ENCODE measurements at places on chromosomes 6 and 20. TPM values are rescaled to one million over a fixed set of nuclear protein-coding genes. Genes with fewer than 3 reads are reported as not detected.
A peak's percentile ranks its signal among the peaks of the same experiment; 100 is the strongest.

- no peak for DNase-seq
Observed at GRCh38 chr6:162181111-162181510, 546.5 kb downstream of the PRKN start.

GRCh38 chr6:88539295-88539764 lies 373.2 kb upstream of the CNR1 start:
- no peak for DNase-seq

Gene MICB
- polyA plus RNA-seq, result 0.19 TPM

DNA sequence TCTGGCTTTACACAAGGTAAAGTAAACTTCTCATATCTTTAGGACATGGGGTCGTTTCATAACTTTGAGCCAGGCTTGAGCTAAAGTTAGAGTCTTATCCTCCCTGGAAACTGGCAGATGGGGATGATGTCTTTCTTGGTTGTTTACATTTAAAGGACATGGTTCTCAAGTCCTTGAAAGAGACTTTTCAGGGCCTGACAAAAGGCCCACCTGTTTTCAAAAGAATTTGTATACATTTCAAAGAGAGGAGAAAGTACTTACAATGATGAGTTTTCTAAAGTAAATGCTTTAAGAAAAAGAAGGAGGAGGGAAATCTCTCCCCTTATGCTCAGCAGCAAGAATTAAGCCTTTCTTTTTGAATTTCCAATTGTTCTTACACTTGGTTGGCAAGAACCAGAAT lies 45.7 kb upstream of the TINAG start:
- no peak for DNase-seq

DNA sequence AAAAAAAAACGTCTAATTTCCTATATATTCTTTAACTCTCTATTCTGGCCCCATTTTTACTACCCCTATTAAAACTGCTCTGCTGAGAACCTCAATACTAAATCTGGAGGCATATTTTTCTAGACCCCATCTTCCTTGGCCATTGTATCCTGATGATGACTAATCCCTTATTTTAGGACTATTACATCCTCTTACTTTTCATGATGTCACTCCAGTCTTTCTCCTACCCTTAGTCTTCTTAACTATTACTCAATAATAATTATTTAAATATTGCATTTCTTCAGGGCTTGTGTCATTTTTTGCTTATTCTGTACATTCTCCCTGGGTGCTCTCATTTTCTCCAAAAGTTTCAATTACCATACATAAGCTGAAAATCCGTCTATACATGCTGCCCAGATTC lies 6.4 kb downstream of the FBXO30 start:
- no peak for DNase-seq

DNA sequence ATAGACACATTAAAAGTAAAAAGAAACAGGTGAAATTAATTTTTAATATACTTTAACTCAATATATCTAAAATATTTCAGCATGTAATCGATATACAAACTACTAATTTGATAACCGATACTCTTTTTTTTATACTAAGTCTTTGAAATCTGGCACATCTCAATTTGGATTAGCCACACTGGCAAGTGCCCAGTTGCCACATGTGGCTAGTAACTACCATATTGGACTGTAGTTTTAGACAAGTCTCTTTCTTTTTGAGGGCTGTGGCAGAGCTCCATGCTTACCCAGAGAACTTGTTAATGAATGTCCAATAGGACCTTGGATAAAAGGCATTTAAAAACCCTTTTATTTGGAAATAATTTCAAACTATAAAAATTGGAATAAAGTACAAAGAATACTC lies 17.8 kb downstream of the TULP4 start:
- no peak for DNase-seq

DNA sequence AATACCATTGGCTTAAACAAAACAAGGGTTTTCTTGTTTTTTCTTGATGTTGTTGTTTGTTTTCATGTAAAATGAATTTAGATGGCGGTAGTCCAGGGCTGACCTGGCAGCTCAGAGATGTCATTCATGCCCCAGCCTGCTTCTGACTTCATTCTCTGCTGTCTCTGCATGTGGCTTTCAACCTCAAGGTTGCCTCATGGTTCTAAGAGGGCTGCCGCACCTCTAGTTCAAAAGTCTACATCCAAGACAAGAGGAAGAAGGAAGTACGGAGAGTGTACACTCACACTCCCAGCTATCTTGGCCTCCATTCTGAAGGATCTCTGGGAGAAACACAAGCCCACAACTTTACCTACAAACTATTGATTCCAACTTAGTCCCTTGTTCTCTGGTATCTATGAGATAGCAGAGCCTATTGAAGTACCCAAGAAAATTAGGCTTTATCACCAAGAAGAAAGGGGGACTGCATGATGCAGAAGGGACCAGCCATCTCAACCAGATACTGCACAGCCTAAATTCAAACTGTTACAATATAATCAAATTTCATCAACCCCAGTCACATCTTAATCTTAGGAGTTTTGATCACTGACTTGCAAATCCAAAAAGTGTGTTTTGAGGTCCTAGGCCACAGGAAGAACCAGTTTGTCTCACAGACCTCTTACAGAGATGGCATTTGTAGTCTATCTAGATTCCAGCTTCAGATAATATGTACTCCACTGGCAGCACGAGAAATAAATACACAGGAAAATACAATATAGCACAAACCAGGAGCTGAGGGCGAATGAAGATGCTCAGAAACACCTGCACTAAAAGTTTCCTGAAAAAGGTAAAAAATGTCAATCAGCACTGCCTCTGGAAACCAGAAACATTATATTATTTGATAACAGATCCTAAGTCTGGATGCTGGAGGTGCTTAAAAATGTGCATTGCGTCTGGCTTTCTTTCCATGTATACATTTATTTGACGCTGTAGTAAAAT lies 866 bp upstream of the BTN3A3 start:
- no peak for DNase-seq

GRCh38 chr6:148364056-148364824 lies 21.6 kb downstream of the SASH1 start:
- DNase-seq, result no peak

- DNase-seq, result no peak
Observed at GRCh38 chr6:105184921-105185320, 5.1 kb upstream of the POPDC3 start.

GRCh38 chr20:53847139-53847836 lies 223.1 kb downstream of the BCAS1 start:
- no peak for DNase-seq

DNA sequence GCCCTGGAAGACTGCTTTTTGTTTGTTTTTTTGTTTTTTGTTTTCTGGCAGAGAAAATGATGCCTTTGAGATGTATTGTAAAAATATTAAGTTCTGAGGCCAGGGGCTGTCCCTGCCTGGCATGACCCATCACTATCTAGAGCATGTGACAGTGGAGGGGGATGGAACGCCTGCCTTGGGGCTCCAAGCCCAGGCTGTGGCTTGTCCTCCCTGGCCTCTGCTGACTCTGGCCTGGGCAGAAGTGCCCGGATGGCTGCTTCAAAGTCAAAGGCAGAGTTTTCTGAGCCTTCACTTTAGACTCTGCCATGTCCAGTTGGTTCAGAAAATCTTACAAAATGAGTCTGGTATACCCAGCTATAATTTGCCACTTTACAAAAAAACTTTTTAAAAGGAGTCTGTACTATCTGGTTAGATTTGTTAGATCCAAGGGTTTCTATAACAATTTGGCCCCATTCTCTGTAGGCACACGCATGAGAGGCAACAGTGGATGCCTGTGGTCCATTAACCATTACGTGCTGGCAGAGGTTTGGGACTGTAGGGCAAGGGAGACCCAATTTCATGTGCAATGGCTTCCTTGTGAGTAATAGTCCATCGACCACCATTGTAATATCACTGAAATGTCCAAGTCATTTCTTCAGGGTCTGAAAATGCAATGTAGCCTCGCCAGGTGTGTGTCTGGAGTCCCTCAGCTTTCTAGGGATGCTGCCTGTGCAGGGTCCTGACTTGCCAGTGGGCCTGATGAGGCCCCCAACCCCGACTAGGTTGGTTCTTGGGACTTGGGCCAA lies 8.3 kb downstream of the PPP1R3G start:
- no peak for DNase-seq

- DNase-seq, result no peak
Observed at GRCh38 chr6:150590446-150590845, 9.2 kb upstream of the PLEKHG1 start.

- no peak for DNase-seq
Observed at GRCh38 chr20:1897965-1898464, 2.8 kb downstream of the SIRPA start.

DNA sequence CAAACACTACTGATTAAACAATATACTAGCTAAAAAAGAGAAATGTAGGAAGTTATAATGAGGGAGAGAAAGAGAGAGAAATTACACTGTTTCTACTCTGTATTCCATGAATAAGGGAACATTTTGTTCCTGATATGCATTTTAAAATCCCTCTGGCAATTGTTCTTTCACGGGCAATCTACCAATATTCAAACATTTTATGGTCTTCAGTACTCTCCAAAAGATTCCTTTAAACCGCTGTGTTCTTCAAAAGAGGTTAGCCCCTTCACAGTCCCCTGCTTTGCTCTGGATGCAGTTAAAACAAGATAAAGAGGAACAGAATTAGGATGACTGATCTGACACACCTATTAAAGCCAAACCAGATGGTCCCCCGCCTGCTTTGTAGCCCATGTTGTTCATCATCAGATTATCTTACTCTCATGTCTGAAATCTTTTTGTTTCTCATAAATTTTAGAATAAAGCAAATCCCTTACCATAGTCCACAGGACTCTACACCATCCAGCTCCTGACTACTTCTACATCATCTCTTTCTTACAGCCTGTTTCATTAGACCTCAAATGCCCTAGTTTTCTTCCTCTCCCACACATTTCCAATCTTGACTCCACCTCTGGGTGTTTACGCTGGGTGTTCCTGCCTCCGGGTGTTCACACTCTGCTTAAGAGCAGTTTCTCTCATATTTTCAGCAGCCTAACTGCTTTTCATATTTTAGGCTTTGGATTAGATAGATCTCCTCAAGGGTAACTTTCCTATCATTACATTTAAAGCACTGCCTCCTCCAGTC lies 399.7 kb downstream of the COL12A1 start:
- DNase-seq, result no peak

Gene SLC26A8
- polyA plus RNA-seq, result 0.03 TPM

DNA sequence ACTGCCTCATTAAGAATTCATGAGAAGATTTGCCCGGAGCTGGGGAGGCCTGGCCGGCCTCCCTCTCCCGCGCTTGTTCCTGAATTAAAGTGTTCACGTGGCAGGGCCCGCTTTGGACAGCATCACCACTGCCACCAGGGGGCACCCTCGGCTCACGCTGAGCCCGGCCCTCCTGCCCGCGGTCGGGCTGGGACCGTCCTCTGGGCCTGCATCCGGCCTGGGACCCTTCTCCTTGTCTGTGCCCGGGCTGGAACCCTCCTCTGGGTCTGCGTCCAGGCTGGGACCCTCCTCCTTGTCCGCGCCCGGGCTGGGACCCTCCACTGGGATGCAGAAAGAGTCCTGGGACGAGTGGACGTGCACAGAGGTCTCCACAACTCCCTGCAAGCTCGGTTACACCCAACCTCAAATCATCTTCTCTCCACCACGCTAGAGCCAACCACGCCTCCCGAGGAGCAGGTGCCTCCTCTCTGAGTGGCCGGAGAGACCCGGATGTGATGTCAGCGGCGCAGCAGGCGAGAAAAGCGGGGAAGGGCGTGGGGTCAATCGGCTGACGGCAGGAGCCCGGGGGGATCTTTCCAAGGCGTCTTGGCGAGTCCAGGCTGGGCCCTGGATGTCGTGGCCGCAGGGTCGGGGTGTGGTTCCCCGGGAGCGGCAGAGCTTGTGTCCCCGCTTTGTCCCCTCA lies 50.9 kb upstream of the DACT2 start:
- peak; percentile 82 for DNase-seq

DNA sequence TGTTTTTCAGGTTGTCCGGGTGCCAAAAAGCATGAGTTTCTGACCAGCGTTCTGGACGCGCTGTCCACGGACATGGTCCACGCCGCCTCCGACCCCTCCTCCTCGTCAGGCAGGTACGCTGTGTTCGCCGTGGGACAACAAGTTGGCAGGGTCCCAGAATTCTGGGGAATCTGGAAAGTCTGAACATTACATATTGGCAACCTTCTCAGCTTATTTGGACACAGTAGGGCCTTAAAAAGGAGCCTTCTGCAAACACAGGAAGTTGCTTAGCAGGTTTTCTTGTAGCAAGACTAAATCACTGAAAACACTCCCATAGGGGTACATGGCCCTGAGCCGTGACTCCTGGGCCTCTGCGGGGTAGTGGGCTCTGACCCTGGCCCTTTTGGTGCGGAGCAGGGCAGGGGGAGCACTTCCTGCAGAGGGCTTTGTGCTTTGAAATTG lies 209.7 kb downstream of the SMOC2 start:
- DNase-seq, result no peak

- DNase-seq, result no peak
Observed at GRCh38 chr20:8335495-8336195, 203.6 kb downstream of the PLCB1 start.

- DNase-seq, result no peak
Observed at GRCh38 chr6:101777646-101778045, 384.1 kb downstream of the GRIK2 start.

- DNase-seq, result no peak
Observed at GRCh38 chr6:69988458-69989126, 122.2 kb downstream of the COL19A1 start.

- DNase-seq, result no peak
Observed at GRCh38 chr6:102022281-102022680, 628.8 kb downstream of the GRIK2 start.

DNA sequence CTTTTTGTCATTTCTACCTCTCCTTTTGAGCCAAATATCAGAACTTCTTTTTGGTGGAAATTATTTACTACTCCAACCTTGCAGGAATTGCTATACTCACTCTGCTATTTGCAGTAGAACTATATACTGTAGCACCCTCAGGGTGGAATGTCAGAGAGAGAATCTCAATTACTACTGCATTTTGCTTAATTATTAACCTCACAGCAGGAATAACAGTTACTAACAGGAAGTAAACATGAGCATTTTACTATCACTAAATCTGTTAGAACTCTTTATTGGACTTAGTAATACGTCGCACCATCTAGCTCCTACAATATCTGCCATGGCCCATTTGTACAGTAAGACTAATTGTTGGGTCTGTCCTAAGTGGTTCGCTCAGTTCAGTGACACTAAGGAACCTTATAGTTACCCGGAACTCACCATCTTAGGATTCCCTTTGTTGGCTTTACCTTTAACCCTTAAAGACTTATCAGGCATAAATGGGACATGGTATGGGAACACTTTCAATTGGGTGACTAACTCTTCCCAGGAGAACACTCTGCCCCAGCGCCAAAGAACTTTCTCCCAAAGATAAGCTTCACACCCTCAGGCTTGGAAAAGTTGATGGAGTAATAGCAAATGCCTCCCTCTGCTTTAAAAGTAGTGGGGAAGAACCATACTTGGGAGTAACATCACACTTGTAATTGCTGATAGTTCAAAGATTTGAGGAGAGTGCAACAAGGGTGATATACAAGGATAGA lies 38.8 kb downstream of the PLN start:
- no peak for DNase-seq

- DNase-seq, result no peak
Observed at GRCh38 chr20:7452890-7453289, 487.4 kb downstream of the HAO1 start.

Gene FAM217A
- polyA plus RNA-seq, result not detected

GRCh38 chr6:131182991-131183425 lies 47.7 kb downstream of the AKAP7 start:
- no peak for DNase-seq

Data from liver (tissue), 10 donors.